ENCODE measurements at places on chromosomes 11 and 22.

GRCh38 chr11:101987370-101987769 is 59.9 kb upstream of the CFAP300 start:
- no peak for DNase-seq

DNA sequence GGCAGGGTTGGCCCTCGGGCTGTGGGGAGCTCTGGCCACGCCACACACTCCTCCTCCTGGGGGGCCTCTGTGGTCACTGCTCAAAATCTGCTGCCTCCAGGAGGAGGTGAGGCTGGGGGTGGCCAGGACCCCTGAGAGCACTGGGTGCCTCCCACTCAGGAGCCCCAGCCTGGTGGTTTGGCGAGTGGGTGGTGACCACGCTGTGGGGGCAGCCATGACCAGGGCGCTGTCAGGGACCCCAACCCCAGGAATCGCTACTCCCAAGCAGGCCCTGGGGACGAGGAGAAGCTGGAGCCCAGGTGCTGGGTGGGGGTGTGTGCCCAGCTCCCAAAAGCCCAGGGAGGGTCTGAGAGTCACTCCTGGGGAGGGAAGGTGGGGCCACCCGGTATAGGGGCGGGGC is 30.1 kb downstream of the TSPAN4 start:
- DNase-seq: no peak

- no peak for DNase-seq
Observed at GRCh38 chr11:26095340-26095739, 236.6 kb upstream of the ANO3 start.

GRCh38 chr11:12356944-12357655 is 20.3 kb upstream of the PARVA start:
- DNase-seq: peak; percentile 30

GRCh38 chr22:38549101-38549894 is 20.7 kb downstream of the DMC1 start:
- DNase-seq: no peak

DNA sequence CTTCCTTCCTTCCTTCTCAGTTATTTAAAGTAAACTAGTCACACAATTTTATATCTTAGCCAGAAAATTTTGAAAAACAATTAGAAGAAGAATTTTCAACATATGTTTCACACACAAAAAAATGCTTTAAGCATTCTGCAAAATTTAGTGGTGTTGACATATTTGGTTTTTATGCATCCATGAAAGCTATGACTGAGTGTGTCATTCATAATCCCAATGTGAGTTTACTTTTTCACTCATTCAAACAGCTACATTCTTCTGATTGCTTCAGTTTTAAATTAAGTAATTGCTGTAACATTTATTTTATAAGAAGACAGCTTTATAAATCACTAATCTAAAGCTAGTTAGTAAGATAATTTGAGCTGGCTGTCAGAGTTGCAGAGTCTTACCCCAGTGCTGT is 453.5 kb downstream of the LRRC4C start:
- no peak for DNase-seq

DNA sequence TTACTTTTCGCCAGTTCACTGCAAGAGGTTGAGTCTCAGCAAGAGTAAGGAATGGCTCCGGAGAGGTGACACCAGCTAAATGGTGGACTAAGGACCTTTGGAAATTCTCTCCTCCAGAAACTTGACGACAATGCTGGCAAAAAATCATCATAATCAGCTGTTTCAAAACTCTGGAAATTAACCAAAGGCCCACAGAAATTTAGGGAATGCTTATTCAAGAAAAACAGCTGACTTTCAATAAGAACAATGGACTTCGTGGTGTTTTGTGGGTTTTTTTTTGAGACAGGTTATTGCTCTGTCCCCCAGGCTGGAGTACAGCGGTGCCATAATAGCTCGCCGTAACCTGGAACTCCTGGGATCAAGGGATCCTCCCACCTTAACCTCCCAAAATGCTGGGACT is 68.4 kb upstream of the SEPTIN5 start:
- DNase-seq: no peak

GRCh38 chr11:12088531-12088930 is 21.9 kb upstream of the MICAL2 start:
- DNase-seq: no peak

Measured in CD4-positive, alpha-beta T cell treated with Interleukin-17A for 1 hour (primary cell).